ENCODE measurements at places on chromosomes 12 and 14. TPM values are rescaled to one million over a fixed set of nuclear protein-coding genes. Genes with fewer than 3 reads are reported as not detected.
A peak's percentile ranks its signal among the peaks of the same experiment; 100 is the strongest.

The OR4E2 gene
- not detected for total RNA-seq

The LMO3 gene
- total RNA-seq: 16.5 TPM

The HELB gene
- 4.0 TPM for total RNA-seq

DNA sequence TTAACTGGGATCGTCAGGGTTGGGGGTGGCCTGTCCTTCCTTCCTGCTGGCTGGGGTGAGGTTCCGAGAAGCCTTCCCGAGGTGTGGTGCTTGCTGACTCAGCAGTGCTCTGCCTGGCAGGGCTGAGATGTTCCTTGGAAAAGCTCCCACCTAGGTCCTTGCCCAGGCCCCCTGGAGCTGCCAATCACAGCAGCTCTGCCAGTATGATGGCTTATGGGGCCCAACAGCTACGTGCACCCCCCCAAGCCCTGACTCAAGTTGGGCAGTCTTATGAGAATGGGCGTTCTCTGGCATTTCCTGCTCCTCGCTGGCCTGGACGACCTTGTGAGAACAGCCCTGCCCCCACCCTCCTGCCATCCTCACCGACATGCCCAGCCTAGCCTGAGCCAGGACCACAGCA, 292.2 kb upstream of the CRY1 start:
- no peak for DNase-seq
- no peak overlapping the region for H3K27ac ChIP-seq
- H3K27me3 ChIP-seq: no peaks in the 10 kb centered on the region
- no peak overlapping the region for H3K4me3 ChIP-seq
- no peaks in the 10 kb centered on the region for H3K4me1 ChIP-seq

DNA sequence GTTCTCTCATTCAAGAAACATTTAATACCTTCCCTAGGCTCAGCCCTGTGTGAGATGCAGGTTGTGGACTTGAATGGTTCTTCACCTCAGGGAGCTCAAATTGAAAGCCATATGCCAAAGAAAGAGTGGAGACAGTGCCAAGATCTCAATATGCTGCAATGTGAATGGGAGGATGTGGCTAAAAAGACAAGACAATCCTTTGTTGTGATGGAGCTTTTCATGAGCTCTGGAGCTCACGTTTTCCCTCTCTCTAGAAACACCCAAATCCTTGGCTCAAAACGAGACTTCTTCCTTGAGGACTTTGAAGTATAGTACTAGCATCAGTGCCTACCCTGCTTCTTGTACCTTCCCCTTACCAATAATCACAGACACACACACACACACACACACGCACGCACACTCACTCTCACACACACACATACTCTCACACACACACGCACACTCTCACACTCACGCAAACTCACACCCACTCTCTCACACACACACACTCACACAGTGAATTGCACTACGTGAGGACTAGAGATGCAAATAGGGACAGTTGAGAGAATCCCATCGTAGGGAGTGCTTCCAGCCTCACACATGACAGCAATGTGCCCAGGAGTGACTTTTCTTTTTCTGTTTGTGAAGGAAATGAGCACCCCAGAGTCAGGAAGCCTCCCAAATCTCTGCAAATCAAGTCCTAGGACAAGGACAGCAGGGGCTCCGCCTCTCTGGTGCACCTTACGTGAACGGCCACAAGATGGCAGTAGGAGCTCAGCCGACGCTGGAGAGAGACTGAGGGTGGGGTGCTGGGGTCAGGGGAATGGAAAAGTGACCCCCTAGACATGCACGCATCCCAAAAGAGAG, 231.4 kb downstream of the PCNX1 start:
- H3K27me3 ChIP-seq: no peaks in the 10 kb centered on the region
- no peak overlapping the region for H3K4me3 ChIP-seq
- DNase-seq: no peak
- H3K27ac ChIP-seq: no peak overlapping the region

DNA sequence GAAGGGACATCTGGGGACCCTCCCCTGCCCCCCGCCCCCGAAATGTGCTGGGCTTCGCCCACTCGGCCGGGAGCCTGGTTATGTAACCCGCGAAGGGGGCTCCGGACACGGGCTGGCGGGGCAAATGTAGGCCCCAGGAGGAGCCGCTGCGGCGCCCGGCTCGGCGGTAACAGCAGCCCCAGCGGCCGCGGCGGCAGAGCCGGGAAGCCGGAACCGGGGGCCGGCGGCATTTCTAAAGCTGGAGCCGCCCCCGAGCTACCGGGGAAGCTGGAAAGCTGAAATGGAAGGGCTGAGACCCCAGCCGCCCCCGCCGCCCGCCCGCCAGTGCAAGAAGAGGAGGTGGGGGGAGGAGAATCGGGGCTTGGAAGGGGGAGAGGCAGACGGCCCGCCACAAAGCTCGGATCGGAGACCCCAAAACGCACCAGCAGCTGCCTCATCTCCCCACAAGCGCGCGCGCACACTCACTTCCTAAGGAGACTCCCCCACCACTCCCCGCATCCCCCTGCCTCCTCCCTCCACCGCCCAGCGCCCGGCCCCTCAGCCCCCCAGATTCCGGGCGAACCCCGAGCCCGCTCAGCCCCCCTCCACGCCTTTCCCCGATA, 1.5 kb downstream of the KDM2B start:
- no peaks in the 10 kb centered on the region for H3K36me3 ChIP-seq
- no peaks in the 10 kb centered on the region for H3K4me1 ChIP-seq
- H3K27ac ChIP-seq: peak overlapping the region; percentile 84
- H3K4me3 ChIP-seq: peak overlapping the region; percentile 72
- DNase-seq: no peak

Data from breast epithelium (tissue), 4 donors.